Left ventricle myocardium inferior (tissue), 1 donor: ENCODE measurements at places on chromosomes 5 and 9.

GRCh38 chr9:8241201-8241600 is 441.6 kb upstream of the DMAC1 start:
- no peaks in the 10 kb centered on the region for H3K36me3 ChIP-seq
- no peaks in the 10 kb centered on the region for H3K4me1 ChIP-seq
- H3K4me3 ChIP-seq, result no peak overlapping the region
- DNase-seq, result no peak
- no peak overlapping the region for H3K27ac ChIP-seq

DNA sequence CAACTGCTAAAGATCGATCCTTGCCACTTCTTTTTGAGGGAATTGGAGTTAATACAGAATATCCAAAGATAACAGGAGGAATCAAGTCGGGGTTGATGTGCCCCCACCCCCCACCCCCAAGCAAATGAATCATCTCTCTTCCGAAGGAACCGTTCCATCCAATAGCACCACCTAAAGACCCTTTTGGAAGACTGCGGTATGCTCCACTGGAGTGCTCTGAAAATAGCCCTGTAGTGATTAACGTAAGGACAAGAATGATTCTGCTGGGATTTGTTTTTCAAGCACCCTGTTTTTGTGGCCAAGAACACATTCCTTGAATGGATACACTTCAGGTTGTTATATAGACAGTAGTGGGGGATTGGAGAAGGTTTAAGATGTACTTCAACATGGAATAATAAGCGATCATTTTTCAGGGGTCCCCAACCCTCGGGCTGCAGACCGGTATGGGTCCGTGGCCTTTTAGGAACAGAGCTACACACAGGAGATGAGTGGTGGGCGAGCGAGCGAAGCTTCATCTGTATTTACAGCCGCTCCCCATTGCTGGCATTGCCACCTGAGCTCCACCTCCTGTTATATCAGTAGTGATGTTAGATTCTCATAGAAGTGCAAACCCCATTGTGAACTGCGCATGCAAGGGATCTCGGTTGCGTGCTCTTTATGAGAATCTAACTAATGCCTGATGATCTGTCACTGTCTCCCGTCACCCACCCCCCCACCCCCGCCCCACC is 44.5 kb upstream of the TMEM252 start:
- H3K4me3 ChIP-seq, result no peak overlapping the region
- DNase-seq, result no peak
- H3K4me1 ChIP-seq, result no peaks in the 10 kb centered on the region
- H3K27ac ChIP-seq, result no peak overlapping the region

DNA sequence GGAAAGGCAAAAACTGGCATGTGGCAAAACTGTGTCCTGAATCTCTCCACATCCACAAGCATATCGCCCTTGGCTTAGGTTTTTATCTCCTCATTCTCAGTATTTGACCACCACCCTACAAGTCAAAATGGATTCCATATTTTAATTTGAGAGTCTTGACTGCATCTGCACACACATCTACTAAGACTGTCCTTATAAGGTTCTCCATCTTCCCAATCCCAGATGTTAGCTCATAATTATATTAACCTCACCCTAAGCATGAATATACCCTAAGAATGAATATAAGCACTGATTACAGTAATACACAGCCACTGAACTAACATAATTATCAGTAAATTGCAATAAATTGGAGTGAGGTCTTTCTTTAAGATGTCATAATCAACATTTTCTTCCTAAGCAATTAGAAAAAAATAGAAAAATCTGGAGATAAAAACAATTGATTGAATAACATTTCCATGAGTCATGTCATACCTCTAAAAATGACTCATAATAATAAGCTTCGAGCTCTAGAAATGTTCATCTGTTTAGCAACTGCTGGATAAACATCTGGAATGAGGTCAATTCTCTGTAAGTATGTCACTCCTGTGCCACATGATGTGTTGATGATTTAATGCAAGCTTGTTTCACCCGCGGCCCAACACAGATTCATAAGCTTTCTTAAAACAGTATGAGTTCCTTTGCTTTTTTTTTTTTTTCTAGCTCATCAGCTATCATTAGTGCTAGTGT is 39.9 kb upstream of the PAM start:
- H3K4me3 ChIP-seq, result no peak overlapping the region
- no peak overlapping the region for H3K27ac ChIP-seq
- no peaks in the 10 kb centered on the region for H3K4me1 ChIP-seq
- no peaks in the 10 kb centered on the region for H3K36me3 ChIP-seq
- DNase-seq, result no peak
- H3K27me3 ChIP-seq, result no peaks in the 10 kb centered on the region

DNA sequence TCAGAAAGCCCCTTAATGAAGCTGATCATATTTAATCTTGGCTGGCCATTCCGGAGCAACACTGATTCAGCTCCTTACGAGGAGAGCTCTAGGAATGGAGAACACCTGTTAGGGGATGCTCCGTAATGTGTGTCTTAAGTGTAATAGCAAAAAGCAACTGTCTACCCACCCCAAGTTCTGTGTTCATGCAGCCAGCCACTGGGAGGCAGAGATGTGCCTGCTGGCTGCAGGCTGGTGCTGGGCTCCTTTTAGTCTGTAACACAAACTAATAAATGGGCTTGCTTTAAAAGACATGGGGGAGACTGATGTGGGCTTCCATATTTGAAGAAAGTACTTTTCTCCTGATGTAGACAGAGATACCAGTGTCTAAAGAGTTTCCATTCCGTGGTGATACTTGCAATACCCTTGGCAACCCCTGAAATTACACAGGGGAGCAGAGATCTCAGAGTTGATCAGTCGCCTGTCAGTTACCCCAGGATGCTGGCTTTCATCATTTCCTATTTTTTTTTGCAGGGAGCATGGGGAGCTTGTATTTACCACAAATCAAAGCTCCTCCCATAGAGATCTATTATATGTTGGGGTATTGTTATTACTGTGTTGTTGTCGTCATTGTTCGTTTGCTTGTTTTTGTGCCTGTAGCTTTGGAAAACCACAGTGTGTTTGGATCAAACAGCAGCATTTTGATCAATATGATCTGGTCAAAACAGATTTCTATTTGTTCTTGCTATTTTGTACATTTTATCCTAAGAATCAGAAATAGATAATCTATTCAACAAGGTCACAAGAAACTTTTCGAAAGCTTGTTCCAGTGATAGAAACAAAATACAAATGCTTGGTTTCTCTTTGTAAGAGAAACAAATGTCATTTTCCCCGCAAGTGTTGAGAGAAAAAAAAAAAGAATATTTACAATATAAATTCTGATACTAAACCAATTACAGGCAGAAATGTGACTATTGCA is 65.8 kb downstream of the MTX3 start:
- no peaks in the 10 kb centered on the region for H3K4me1 ChIP-seq
- H3K27me3 ChIP-seq, result no peaks in the 10 kb centered on the region
- no peak for DNase-seq
- H3K27ac ChIP-seq, result no peak overlapping the region
- H3K4me3 ChIP-seq, result no peak overlapping the region
- no peaks in the 10 kb centered on the region for H3K36me3 ChIP-seq

DNA sequence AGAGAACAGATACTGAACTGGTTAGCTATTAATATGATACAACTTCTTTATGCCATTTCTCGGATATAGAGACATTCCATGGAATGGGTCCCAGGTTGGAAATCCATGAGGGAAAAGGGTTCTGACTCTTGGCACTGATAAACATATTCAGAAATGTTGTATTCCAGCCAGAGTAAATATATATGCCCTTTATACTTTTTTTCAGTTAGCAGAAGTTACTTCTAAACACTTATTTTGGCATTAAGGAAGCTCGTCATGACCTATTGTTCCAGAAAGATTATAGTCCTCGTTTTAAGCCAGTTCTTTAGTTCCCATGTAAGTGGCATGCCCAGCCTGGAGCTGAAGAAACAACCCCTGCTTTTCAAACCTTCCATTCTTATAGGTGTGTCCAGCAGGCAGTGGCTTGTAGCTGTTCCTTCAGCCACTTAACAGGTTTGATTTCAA is 181.6 kb downstream of the CD180 start:
- peak overlapping the region; percentile 73 for H3K27ac ChIP-seq
- peaks cover 83% of the 10 kb centered on the region for H3K4me1 ChIP-seq
- H3K27me3 ChIP-seq, result no peaks in the 10 kb centered on the region
- H3K36me3 ChIP-seq, result no peaks in the 10 kb centered on the region
- no peak for DNase-seq

DNA sequence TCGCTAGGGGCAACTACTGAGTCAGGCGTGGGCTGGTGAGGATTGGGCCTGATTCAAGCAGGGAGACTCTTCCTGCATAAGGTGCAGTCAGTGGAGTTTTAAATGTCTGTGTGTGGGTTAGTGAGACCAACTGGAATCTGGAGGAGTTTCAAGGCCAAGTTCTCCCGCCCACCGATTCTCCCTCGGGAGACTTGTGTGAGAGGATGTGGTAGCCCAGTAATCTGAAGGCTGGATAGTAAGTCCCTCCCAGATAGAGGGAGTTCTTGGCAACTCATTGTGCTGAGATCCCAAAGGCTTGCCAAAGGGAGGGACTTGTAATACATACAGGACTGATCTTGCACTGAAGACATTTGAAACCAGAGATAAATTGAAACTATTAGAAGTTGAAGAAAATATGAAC is 51.8 kb downstream of the WDR36 start:
- H3K4me3 ChIP-seq, result no peak overlapping the region
- H3K4me1 ChIP-seq, result peaks cover 8% of the 10 kb centered on the region
- no peak overlapping the region for H3K27ac ChIP-seq
- no peaks in the 10 kb centered on the region for H3K36me3 ChIP-seq

DNA sequence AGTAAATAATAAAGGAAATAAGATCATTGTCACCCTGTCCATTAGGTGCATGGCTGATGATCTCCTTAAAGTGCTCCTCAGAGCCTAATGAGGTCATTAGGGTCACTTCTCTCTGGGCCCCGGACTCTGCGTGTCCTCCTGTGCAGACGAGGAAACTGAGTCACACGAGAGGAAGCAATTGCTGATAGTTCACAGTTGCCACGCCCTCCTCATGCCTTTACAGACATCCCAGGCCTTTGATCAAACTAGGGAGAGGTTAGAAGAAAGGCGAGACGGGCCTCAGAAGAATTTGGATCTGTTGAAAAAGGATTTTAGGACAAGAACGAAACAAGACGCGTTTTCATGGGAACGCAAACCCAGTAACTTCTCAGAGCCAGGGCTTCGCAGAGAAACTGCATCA is 32.0 kb upstream of the MSX2 start:
- peak overlapping the region; percentile 11 for H3K4me3 ChIP-seq
- H3K27me3 ChIP-seq, result peaks cover 100% of the 10 kb centered on the region
- no peaks in the 10 kb centered on the region for H3K36me3 ChIP-seq
- DNase-seq, result no peak
- H3K4me1 ChIP-seq, result no peaks in the 10 kb centered on the region
- H3K27ac ChIP-seq, result no peak overlapping the region

- no peaks in the 10 kb centered on the region for H3K27me3 ChIP-seq
- no peak overlapping the region for H3K4me3 ChIP-seq
- no peaks in the 10 kb centered on the region for H3K36me3 ChIP-seq
- no peak for DNase-seq
Measured at GRCh38 chr5:149073213-149073612, 10.4 kb upstream of the SH3TC2 start.

GRCh38 chr5:168879929-168880328 is 300.8 kb upstream of the PANK3 start:
- no peaks in the 10 kb centered on the region for H3K36me3 ChIP-seq
- DNase-seq, result no peak
- H3K27ac ChIP-seq, result peak overlapping the region; percentile 42
- no peak overlapping the region for H3K4me3 ChIP-seq
- no peaks in the 10 kb centered on the region for H3K27me3 ChIP-seq

DNA sequence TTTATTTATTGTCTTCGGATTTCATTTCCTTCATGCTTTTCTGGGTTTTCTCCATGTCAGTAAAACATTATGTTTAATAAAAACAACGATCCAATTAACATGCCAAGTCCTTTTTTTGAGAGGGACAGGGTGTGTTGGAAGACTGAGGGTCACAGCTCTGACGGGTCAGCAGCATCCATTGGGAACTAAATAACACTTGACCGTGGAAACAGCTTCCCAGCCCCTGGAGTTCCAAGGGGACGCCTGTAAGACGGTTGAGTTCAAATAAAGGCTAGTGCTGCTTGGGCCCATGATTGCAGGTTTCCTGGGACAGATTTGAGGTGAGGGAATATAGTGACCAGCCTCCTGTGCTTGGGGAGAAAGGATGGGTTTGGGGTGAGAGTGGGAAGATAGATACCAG is 30.4 kb upstream of the NEURL1B start:
- DNase-seq, result no peak

GRCh38 chr9:133155156-133155555 is 8.6 kb downstream of the GBGT1 start:
- H3K27ac ChIP-seq, result no peak overlapping the region
- H3K4me3 ChIP-seq, result no peak overlapping the region

GRCh38 chr5:104734046-104734445 is 1171.5 kb upstream of the NUDT12 start:
- H3K27ac ChIP-seq, result no peak overlapping the region
- H3K4me1 ChIP-seq, result no peaks in the 10 kb centered on the region
- no peaks in the 10 kb centered on the region for H3K36me3 ChIP-seq
- no peak overlapping the region for H3K4me3 ChIP-seq

DNA sequence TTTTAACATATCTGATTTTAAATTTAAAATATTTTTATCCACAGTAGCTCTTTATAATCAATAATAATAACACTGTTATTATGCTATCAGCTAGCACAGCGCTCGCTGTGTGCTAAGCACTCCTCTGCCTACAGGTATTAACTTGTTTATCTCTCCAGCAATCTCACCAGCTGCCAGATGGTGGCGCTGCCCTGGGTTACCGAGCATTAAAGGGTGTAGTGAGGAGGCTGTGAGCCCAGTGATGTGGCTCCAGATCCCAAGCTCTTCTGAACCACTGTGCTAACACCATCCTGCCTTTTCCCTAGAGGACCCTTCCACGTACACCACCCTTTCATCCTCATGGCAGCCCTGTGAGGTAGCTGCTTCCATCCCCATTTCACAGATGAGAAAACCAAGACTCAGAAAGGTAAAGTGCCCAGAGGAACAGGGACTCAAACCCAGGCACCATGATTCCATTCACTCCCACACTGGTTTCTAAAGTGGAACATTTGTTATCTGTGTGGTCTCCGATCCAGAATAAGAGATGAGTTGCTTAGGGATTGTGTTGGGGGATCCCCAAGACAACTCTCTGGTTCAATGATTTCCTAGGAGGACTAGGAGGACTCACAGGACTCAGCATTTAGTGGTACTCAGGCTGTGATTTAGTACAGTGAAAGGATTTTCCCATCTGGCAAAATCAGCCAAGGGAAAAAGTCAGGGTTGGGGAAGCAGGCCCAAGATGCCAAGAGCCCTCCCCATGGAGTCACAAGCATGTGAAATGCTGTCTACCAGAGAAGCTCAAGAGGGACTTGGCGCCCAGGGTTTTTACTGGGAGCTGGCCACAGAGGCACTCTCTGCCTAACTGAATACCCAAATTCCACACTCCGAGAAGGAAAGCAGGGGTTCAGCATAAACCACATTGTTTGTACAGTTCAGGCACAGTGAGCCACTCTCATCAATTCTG is 7.0 kb downstream of the IGFBPL1 start:
- DNase-seq, result no peak
- H3K4me1 ChIP-seq, result no peaks in the 10 kb centered on the region
- H3K27ac ChIP-seq, result no peak overlapping the region
- H3K36me3 ChIP-seq, result no peaks in the 10 kb centered on the region
- H3K4me3 ChIP-seq, result no peak overlapping the region

- DNase-seq, result no peak
- H3K4me1 ChIP-seq, result no peaks in the 10 kb centered on the region
- no peaks in the 10 kb centered on the region for H3K36me3 ChIP-seq
- H3K4me3 ChIP-seq, result no peak overlapping the region
Measured at GRCh38 chr5:167280111-167280510, 1011.3 kb upstream of the WWC1 start.

- no peak overlapping the region for H3K27ac ChIP-seq
- no peaks in the 10 kb centered on the region for H3K27me3 ChIP-seq
- H3K4me1 ChIP-seq, result no peaks in the 10 kb centered on the region
- H3K4me3 ChIP-seq, result no peak overlapping the region
Measured at GRCh38 chr5:89703817-89704216, 705.7 kb downstream of the CETN3 start.
